Substantia nigra (tissue), 51 donors: ENCODE measurements at places on chromosomes 16 and 17.

DNA sequence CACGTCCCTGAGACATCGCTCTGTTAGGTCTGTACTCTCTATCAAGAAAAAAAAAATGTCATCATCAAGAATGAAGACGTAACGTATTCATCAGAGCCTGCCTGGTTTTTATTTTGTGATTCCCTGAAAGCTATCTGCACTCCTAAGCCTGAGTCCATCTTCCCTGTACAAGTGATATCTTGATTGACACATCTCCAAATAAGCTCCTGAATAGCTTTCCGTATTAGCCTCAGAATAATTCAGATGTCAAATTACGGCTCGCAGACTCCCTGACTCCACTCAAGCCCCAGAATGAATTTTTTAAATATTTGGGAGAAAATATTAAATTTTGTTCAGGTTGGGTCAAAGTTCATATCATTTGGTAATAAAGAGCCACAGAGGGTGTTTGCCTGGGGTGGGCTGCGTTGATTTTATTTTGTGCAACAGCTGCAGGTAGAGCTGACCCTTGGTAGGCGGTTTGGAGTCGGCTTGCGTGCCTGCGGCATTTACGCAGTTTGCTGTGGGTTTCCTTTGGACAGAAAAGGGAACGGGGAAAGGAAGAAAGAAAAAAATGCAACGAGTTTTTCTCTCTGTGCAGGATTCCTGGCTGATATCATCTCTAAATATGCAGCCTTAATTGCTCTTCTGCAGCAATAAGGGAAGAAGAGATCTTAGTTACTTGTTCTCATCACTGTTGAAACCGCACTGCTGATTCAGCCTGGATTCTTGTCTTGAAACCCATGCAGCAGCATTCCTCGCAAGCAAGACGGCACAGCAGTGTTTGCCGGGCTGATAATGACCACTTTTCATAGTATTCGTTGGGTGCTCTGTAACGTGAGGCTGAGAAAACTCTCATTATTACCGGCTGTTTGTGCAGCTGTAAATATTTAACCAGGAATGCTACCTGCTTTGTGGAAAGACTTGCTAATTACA, 114.7 kb downstream of the IRX3 start:
- no peak for DNase-seq

GRCh38 chr16:52553322-52553721, 6.4 kb upstream of the TOX3 start:
- no peak for DNase-seq

GRCh38 chr17:49572806-49573420, 2.8 kb upstream of the NXPH3 start:
- no peak for DNase-seq

- DNase-seq, result no peak
Measured at GRCh38 chr17:60712675-60713074, 35.0 kb downstream of the BCAS3 start.

DNA sequence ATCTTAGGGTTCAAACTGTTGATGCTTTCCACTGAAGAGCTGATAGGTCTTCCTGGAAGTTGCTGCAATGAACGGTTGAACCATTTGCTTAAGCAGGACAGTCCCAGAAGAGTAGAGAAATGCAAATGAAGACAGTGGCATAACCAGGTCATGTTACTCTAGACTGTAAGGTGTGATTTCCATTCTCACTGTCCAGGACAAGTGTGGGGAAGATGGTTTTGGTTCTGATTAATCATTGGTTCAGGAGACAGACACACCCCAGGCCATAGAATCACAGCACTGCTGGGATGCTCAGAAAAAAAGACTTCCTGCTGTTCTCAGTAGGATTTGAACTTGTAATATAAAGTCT, 34.8 kb upstream of the XYLT2 start:
- no peak for DNase-seq

- no peak for DNase-seq
Measured at GRCh38 chr17:68584581-68585303, 16.4 kb downstream of the FAM20A start.

GRCh38 chr17:44708401-44709263, at the start of gene DBF4B:
Gene DBF4B, plus strand, starts transcription at chr17:44708665. Its CDS starts 156 bp downstream, at chr17:44708821.
- peak; percentile 69 for DNase-seq

GRCh38 chr16:11913425-11914079, 2.2 kb downstream of the GSPT1 start:
- no peak for DNase-seq

- no peak for DNase-seq
Measured at GRCh38 chr17:65753348-65753747, 191.9 kb upstream of the AXIN2 start.

- no peak for DNase-seq
Measured at GRCh38 chr17:42571435-42572225, 4.7 kb downstream of the MLX start.

GRCh38 chr17:32206861-32207260, 58.8 kb upstream of the RHBDL3 start:
- DNase-seq, result no peak

GRCh38 chr17:27315322-27315721, 21.4 kb downstream of the WSB1 start:
- no peak for DNase-seq

DNA sequence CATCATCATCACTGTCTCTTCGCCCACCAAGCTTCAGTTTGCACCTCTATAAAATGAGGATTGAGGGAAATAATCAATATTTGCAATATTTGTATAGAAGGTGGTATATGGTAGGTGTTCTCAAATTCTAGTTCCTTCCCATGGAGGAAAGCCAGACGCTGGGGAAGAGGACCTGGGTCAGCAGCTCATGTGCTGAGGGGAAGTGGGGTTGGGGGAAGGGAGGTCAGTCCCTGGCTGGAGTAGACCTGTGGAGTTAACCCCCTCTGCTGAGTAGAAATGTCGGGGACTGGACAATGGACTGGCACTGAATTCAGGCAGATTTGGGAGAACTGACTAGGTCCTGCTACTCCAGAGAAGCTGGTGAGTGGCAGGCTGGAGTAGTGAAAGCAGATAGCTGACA, 12.8 kb upstream of the ITGB3 start:
- DNase-seq, result no peak

DNA sequence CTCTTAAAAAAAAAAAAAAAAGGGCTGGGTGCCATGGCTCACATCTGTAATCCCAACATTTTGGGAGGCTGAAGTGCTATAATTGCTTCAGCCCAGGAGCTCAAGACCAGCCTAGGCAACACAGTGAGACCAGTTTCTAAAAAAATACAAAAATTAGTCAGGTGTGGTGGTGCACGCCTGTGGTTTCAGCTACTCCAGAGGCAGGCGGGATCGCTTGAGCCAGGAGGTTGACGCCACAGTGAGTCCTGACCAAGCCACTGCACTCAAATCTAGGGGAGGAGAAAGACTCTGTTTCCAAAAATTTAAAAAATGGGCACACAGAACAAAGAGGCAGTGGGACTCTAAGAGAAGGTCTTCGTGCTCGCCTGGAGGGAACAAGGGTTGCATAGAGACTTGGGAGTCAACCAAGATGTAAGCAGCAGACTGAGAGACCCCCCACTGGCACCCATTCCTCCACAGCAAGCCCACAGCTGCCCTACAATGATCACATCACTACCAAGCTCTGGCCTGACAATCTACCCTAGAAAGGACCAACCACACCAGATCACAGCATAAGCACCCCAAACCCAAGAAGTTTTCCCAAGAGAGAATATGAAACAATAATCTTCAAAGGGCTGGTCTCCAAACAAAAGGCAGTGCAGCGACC, 121.6 kb downstream of the ANKRD11 start:
- no peak for DNase-seq

DNA sequence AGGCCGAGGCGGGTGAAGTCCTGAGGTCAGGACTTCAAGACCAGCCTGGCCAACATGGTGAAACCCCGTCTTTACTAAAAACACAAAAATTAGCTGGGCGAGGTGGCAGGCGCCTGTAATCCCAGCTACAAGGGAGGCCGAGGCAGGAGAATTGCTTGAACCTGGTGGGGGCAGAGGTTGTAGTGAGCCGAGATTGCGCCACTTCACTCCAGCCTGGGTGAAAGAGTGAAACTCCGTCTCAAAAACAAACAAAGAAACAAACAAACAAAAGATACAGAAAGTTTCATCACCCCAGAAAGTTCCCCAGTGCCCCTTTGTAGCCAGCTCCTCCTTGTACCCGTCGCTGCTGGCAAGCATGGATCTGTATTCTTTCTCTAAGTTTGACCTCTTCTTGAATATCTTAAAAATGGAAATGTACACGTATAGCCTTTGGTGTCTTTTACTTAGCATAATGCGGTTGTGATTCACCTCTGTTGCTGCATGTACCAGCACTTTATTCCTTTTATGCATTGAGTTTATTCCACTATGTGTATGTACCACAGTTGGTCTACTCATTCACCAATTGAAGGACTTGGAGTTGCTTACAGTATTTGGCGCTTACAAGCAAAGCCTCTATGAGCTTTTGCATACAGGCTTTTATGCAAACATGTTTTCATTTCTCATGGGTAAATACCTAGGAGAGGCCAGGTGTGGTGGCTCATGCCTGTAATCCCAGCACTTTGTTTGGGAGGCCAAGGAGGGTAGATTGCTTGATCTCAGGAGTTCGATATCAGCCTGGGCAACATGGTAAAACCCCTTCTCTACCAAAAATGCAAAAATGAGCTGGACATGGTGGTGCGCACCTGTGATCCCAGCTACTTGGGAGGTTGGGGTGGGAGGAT, 87.5 kb upstream of the CLEC18A start:
- no peak for DNase-seq

- DNase-seq, result no peak
Measured at GRCh38 chr17:72775919-72776318, 316.6 kb downstream of the SLC39A11 start.

- DNase-seq, result no peak
Measured at GRCh38 chr16:15972046-15972868, 22.8 kb downstream of the ABCC1 start.

DNA sequence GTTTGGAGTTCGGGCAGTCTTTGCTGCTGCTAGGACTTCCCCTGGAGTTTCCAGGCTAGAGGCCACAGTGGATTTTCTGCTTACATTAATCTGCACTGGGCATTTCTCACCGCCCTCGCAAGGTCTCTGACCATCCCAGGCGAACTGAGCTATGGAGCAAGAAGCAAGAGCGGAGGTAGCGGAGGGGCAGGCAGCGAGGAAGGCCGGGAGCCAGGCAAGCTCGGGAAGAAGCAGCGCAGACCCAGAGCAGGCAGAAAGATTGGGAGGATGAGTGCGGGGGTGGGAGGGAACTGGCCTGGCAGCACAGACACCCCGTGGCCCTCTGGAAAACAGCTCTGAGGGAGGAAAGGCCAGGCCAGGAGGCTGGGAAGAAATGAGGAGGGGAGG, 3.8 kb downstream of the COTL1 start:
- DNase-seq, result no peak

- no peak for DNase-seq
Measured at GRCh38 chr17:82110298-82110697, 12.3 kb upstream of the FASN start.

- no peak for DNase-seq
Measured at GRCh38 chr16:11979013-11979672, 2.6 kb downstream of the SNX29 start.

DNA sequence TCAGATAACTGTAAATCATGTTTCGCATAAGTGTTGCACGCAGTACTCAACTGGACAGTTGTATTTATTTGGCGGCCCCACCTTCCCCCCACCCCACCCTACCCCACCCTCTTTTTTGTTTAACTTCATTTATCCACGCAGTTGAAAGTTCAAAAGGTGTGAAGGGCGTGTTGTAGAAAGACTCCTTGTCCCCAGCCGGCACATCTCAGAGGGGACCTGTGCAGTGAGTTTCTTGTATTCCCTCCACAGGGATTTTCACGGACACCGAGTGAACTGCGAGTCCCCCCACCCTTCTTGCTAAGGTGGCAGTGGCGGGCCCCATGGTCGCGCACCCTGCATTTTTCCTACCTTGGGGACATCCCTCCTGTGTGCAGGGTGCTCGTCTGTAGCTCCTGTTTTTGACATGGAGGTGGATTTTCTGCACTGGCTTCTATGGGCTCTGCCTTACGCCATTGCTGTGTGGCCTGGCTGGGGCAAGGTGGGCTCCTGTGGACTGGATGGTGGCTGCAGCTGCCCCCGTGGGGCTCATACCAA, 36.2 kb downstream of the ADCY7 start:
- DNase-seq, result no peak

DNA sequence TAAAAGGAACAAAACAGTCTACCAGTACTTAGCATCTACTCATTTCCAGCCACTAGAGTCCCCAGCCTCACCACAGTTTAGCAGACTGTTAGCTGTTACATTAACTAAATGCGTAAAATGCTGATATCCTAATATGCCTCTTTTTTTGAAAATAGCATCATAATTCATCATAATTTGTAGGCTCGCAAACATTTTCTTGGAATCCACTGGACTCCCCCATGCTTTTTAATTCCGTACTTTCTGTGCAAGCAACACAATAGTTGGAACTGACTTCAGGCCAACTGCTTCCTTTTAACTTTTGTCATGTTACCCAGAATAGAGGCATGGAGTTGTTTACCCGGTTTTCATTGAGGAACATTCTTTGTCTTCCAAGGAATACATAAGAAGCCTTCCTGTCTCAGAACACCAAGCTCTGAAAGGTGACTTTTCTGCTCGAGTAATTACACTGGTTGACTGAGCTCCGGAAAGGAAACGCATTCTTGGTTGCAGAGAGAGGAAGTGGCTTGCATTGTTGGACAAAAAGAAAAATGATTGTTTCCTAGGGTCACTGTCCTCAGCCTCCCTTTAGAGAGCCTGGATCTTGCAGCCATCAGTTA, 30.9 kb upstream of the SEC14L1 start:
- no peak for DNase-seq

DNA sequence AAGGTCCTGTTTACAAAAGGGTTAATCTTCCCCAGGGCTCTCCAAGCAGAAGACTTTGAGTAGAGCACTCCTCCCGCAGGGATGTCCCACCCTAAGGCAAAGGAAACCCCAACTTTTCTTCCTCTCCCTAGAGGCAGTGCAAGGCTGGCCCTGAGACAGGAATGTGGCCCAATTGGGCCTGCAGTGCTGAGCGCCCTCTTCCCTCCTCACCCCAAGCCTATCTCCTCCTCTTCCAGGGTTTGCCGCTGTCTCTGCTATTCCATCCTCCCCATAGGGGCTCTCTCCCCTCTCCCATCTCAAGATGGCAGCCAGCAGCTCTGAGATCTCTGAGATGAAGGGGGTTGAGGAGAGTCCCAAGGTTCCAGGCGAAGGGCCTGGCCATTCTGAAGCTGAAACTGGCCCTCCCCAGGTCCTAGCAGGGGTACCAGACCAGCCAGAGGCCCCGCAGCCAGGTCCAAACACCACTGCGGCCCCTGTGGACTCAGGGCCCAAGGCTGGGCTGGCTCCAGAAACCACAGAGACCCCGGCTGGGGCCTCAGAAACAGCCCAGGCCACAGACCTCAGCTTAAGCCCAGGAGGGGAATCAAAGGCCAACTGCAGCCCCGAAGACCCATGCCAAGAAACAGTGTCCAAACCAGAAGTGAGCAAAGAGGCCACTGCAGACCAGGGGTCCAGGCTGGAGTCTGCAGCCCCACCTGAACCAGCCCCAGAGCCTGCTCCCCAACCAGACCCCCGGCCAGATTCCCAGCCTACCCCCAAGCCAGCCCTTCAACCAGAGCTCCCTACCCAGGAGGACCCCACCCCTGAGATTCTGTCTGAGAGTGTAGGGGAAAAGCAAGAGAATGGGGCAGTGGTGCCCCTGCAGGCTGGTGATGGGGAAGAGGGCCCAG, 1.0 kb downstream of the PRRT2 start:
- DNase-seq, result no peak
